Bronchial epithelial cell (primary cell): ENCODE measurements at places on chromosomes 5 and 9.

DNA sequence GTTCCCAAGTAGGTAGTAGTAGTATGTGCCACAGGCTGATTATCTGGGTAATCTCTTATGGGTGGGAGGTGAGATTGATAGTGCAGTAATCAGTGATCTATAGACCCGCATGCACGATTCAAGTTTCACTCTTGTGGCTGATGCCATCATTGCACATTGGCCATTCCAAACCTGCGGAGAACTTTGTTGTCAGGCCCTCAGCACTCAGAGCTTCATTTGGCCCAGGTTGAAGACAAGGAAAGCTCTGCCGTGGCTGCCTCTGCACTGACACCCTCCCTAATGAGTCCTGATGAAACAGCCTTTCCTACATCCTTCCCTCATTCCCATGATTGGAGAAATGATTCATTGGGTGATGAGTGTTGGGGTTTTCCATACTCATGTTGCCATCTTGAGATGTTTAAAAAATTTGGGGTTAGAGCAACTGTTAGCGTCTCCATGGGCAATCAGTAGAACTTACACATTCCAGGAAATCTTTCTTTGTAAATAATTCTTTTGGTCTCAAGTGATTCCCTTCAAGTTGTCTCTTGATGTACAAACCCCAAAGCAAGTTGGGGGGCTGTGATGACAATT, 22.9 kb downstream of the PROP1 start:
- peak; percentile 10 for DNase-seq

- DNase-seq = no peak
Measured at GRCh38 chr9:106419829-106420228, 443.1 kb upstream of the ZNF462 start.

DNA sequence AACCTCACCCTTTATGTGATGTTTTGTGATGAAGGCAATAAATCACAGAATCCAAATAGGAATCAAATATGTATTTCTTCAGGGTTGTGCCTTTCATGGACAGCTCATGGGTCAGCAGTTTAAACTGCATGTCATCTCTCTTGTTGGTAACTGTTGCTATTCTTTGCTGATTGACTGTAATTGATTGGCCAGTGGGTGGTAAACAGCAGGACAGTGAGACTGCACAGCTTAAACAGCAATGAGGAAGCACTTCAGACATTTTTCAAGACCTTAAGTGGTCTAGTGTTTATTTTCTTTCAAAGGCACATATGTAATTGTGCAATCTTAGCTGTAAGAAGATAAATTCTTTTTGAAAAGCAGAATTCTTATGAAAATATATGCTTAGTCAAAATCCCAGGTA, 260.5 kb downstream of the COX7C start:
- DNase-seq = no peak

GRCh38 chr9:101418518-101419430, 16.8 kb downstream of the ALDOB start:
- peak; percentile 58 for DNase-seq

GRCh38 chr9:100577776-100578448, at the start of gene CAVIN4:
Gene CAVIN4, plus strand, starts transcription at chr9:100578079. Its CDS starts 65 bp downstream, at chr9:100578144.
- DNase-seq = no peak
